HFFc6 (cell line): ENCODE measurements at places on chromosomes 4 and X. TPM values are rescaled to one million over a fixed set of nuclear protein-coding genes. Genes with fewer than 3 reads are reported as not detected.
A peak's percentile ranks its signal among the peaks of the same experiment; 100 is the strongest.

DNA sequence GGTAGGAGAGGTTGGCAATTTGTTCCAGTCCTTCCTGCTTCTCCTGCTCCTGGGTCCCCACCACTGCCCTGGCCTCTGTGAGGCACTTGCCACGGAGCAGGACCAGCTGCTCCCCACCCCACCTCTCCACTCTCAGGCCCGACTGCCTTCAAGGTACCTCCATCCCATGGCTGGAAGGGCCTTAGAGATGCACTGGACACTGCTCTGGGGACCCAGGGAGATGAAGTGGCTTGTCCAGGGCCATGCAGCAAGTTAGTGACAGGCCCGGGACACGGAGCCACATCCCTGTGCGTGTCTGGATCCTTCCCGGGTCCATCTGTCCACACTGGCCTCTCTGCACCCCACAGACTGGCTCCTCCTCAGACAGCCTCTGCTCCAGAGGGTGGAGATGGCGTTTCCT, 105.3 kb downstream of the CPZ start:
- H3K4me1 ChIP-seq, result no peaks in the 10 kb centered on the region
- no peak for DNase-seq
- no peak overlapping the region for H3K27ac ChIP-seq
- H3K36me3 ChIP-seq, result no peaks in the 10 kb centered on the region

DNA sequence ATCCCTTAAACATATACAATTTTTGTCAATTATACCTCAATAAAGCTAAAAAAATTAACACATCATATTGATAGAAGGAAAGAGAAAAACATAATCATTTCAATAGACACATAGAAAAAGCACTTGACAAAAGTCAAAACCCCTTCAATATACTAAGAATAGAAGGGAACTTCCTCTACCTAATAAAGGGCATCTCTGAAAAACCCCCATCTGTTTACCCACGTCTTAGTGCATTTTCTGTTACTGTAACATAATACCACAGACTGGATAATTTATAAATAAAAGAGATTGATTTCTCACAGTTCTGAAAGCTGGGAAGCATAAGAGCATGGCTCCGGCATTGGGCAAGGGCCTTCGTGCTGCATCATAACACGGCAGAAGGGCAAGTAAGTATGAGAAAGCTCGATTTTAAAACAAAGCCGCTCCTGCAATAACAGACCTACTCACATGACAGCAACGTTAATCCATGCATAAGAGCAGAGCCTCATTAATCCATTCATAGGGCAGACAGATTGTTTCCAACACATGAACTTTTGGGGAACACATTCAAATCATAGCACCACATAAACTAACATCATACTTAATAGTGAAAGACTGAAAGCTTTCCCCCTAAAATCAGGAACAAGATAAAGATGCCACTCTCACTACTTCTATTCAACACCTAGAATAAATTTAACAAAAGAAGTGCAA, 15.7 kb downstream of the STEEP1 start:
- H3K36me3 ChIP-seq, result no peaks in the 10 kb centered on the region
- H3K27me3 ChIP-seq, result no peaks in the 10 kb centered on the region
- no peak overlapping the region for H3K4me3 ChIP-seq
- no peak overlapping the region for H3K27ac ChIP-seq
- no peak for DNase-seq

- no peak for DNase-seq
- peaks cover 39% of the 10 kb centered on the region for H3K4me1 ChIP-seq
- no peak overlapping the region for H3K27ac ChIP-seq
- peaks cover 4% of the 10 kb centered on the region for H3K27me3 ChIP-seq
Measured at GRCh38 chr4:26073886-26074560, 160.0 kb downstream of the SMIM20 start.

GRCh38 chr4:163663454-163664225, 169.2 kb downstream of the TMA16 start:
- no peak overlapping the region for H3K27ac ChIP-seq
- H3K4me1 ChIP-seq, result no peaks in the 10 kb centered on the region
- no peaks in the 10 kb centered on the region for H3K36me3 ChIP-seq
- peaks cover 2% of the 10 kb centered on the region; the same call in 1 of the 2 replicates for H3K27me3 ChIP-seq
- no peak for DNase-seq
- no peak overlapping the region for H3K4me3 ChIP-seq

DNA sequence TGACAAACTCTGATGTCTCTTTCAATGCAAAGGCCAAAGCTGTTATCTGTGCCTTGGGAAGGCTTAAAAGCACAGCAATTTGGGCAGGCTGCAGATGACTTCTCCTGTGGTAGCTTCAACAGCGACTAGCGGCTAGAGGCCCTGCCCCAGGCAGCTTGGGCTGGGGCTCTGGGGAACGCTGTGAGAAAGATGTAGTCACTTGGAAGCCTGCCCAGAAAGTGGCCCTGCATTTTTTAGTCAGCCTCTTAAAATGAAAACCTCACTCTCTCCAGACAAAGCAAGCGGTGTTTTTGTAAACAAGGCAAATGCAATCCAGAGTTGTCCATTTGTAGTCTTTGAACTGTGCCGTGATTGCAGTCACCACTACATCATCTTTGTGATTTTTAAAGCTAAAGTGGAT, 27.5 kb downstream of the PCYT1B start:
- DNase-seq, result peak; percentile 52
- peaks cover 5% of the 10 kb centered on the region; the same call in 1 of the 2 replicates for H3K4me1 ChIP-seq
- no peaks in the 10 kb centered on the region; the same call in 1 of the 2 replicates for H3K27me3 ChIP-seq
- H3K4me3 ChIP-seq, result no peak overlapping the region
- no peaks in the 10 kb centered on the region for H3K36me3 ChIP-seq

- H3K36me3 ChIP-seq, result no peaks in the 10 kb centered on the region
- H3K4me1 ChIP-seq, result no peaks in the 10 kb centered on the region
Measured at GRCh38 chr4:148749403-148749802, 307.2 kb upstream of the NR3C2 start.

GRCh38 chrX:120795301-120795700, 80.4 kb downstream of the CT47B1 start:
- no peak overlapping the region for H3K4me3 ChIP-seq
- H3K36me3 ChIP-seq, result no peaks in the 10 kb centered on the region
- H3K4me1 ChIP-seq, result peaks cover 56% of the 10 kb centered on the region
- no peak for DNase-seq

- H3K27me3 ChIP-seq, result no peaks in the 10 kb centered on the region; the same call in 1 of the 2 replicates
- H3K27ac ChIP-seq, result no peak overlapping the region
- no peak for DNase-seq
- H3K4me3 ChIP-seq, result no peak overlapping the region
- H3K4me1 ChIP-seq, result no peaks in the 10 kb centered on the region
- H3K36me3 ChIP-seq, result no peaks in the 10 kb centered on the region
Measured at GRCh38 chrX:121558886-121559285, 511.5 kb downstream of the GLUD2 start.

- H3K27ac ChIP-seq, result no peak overlapping the region
- DNase-seq, result no peak
- H3K4me1 ChIP-seq, result no peaks in the 10 kb centered on the region
- H3K27me3 ChIP-seq, result no peaks in the 10 kb centered on the region; the same call in 1 of the 2 replicates
Measured at GRCh38 chr4:109232681-109233080, 69.8 kb downstream of the COL25A1 start.

DNA sequence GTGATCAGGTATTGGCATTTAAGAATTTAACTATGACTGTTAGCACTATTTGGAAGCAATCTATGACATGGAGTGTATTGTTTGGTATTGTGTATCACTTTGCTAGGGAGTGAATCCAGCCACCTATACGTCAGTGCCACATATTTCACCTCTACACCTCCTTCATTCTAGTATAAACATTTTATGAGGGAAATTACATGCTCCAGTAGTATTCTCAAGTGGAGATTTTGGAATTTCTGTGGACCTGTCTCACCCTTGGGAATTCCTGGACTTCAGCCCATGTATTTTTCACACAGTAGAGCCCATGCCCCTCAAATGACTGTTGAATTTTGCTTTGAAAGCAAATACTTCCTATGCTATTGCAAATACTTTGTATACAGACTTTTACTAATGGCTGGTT, 11.3 kb downstream of the BST1 start:
- DNase-seq, result no peak
- no peaks in the 10 kb centered on the region for H3K36me3 ChIP-seq
- H3K27ac ChIP-seq, result no peak overlapping the region
- H3K4me3 ChIP-seq, result no peak overlapping the region
- peaks cover 47% of the 10 kb centered on the region for H3K4me1 ChIP-seq
- no peaks in the 10 kb centered on the region; the same call in 1 of the 2 replicates for H3K27me3 ChIP-seq

Gene NLRP2B
- not detected in 3 replicates for total RNA-seq

Gene CITED1
- total RNA-seq, result not detected in 2 replicates

Gene STBD1
- total RNA-seq, result 5.2 to 6.2 TPM (median 5.3 TPM) in 3 replicates

Gene PWWP3B
- not detected in 3 replicates for total RNA-seq

Gene RNF128
- total RNA-seq, result not detected in 3 replicates

Gene PRSS12
- total RNA-seq, result 79.8 and 88.0 TPM in 2 replicates

Gene VSIG4
- total RNA-seq, result not detected in 2 replicates

Gene DRD5
- total RNA-seq, result not detected in 3 replicates
